AG04450 (cell line): ENCODE measurements at places on chromosomes 1 and 21. TPM values are rescaled to one million over a fixed set of nuclear protein-coding genes. Genes with fewer than 3 reads are reported as not detected.

Gene ERICH3
- polyA plus RNA-seq: not detected in 2 replicates

Gene TSACC
- polyA plus RNA-seq: 0.27 and 0.48 TPM in 2 replicates

Gene BMP8A
- polyA plus RNA-seq: not detected in 2 replicates

Gene VTCN1
- polyA plus RNA-seq: not detected in 2 replicates

Gene DIO1
- not detected in 2 replicates for polyA plus RNA-seq
